Caki2 (cell line): ENCODE measurements at places on chromosomes 7 and 10.

GRCh38 chr10:77192402-77192801 lies 445.2 kb downstream of the KCNMA1 start:
- DNase-seq, result no peak

- DNase-seq, result peak; percentile 11
Observed at GRCh38 chr7:154231732-154232131, 179.5 kb downstream of the DPP6 start.

- no peak for DNase-seq
Observed at GRCh38 chr7:25503306-25503705, 275.0 kb upstream of the NPVF start.

- peak; percentile 45 for DNase-seq
Observed at GRCh38 chr7:25622695-25623094, 394.4 kb upstream of the NPVF start.

DNA sequence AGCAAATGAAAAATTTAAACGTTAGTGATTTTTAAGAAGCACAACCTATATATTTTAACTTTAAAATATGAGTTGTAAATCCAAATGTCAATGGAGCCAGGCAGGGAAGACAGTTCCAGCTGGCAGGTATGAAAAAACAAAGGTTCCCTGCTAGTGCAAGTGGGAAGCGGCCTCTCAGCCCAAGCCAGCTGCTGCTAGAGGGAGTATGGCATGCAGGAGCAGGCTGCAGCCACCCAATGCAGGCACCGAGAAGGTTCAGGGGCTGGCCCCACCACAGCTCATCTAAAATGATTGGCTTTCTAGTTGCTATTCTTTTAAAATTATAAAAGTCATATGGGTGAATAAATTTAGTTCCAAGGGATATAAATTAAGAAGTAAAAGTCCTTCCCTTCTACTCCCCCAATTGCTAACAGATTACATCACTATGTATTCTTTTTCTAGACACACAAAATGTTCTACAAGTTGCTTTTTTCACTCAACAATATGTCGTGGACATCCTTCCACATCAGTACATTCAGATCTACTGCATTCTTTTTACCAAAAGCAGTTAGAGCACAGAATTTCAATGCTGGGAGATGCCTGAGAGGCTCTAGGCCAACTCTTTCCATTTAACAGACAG lies 69.3 kb downstream of the SGMS1 start:
- DNase-seq, result no peak

DNA sequence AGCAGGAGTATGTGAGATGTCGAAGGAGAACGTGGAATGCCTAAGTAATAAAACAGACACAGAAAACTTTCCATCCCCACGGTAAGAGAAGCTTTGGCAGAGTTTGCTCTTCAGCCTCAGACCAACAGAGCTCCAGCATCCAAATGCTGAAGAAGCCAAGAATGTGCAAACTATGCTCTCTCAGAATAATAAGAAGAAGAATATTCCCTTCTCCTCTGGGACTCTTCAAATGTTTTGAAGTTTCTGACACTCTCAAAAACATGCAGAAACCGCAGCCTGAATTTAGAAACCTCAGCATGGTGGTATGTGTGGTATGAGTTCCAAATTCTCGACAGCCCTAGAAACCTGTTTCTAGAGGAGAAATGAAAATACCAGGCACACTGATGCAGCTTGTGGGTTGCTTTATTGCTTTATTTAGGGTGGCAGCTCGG lies 113.3 kb downstream of the KCNMA1 start:
- no peak for DNase-seq

- peak; percentile 83 for DNase-seq
Observed at GRCh38 chr10:1109795-1110673, 53.8 kb downstream of the WDR37 start.

GRCh38 chr7:70063927-70064326 lies 465.7 kb downstream of the AUTS2 start:
- no peak for DNase-seq

GRCh38 chr10:107834706-107835105 lies 670.2 kb upstream of the SORCS1 start:
- no peak for DNase-seq

- DNase-seq, result no peak
Observed at GRCh38 chr10:122859527-122859926, 13.9 kb upstream of the CUZD1 start.

DNA sequence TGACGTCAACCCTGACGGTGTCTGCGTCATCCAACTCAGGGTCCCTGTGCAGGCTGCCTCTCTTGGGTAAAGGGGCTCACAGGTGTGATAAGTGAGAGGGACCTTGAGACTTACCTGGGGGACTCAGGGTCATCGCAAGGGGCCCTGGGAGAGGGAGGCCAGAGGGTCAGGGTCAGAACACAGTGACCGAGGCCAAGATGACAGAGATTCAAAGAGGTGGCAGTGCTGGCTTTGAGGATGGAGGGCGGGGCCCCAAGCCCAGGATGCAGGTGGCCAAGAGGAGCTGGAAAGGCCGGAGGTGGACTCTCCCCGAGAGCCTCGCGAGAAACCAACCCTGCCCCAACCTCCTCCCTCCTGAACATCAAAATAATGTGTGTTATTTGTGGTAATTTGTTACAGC lies 165.2 kb upstream of the PPP2R2D start:
- no peak for DNase-seq

DNA sequence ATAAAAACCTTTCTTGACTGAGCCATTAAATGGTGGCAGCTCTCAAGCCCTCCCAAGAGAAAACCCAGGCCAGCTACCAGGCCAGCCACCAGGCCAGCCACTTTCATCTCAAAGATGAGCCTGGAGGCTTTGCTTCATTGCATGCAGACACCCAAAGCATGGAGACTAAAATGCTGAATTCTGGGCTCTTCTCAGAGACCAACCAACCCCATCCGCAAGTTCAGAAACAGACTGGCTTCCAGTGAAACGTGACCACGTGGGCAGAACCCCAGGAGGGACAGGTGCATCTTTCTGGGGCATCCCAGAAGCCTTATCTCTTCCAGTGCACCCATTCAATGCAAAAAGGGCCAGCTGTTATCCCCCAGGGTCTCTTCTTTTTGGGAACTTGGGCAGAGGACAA lies 20.9 kb downstream of the CHST15 start:
- DNase-seq, result no peak

DNA sequence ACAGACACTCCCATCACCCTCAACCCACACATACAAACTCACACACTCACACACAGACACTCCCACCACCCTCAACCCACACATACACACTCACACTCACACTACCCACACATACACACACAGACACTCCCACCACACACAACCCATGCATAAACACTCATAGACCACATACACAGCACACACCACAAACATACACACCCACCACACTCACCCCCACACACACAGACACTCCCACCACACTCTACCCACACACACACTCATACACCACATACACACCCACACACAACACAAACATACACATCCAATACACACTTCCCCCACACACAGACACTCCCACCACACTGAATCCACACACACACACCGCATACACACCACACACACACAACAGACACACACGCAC lies 521.2 kb downstream of the TCERG1L start:
- DNase-seq, result peak; percentile 3

- no peak for DNase-seq
Observed at GRCh38 chr10:60952067-60952845, 8.3 kb upstream of the RHOBTB1 start.

DNA sequence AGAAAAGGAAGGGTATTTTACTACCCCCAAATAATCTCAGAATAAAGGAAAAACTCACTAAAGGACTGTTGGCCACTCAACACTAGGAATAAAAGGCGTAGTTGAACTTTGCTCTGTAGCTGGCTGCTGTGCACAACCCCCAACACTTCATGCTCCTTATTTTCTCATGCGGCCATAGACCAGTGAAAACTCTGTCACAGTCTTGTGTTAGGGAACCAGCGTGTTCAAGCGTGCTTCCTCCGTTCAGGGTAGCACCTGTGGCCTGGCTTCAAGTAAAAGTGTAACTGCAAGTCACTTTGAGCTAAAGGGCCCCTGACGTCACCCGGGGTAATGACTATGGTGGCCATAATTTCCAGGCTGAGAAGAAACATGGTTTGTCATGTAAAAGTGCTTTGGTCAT lies 27.0 kb downstream of the BLNK start:
- DNase-seq, result no peak

DNA sequence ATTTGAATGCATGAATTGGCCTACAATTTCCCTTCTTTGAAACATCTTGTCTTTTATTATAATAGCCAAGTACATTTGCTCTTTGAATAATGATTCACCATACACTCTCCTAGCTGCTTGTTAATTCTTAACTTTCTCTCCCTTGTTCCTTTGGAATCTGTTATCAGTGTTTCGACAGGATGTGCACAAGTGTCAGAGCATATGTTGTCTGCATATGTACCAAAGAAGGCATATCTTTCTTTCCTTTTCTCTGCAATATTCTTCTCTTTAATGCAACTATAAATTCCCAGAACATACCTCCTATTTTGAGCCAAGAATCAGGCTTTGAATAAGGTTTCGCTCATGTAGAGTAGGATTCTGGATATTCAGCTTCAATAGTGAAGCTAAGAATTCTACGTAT lies 848.3 kb upstream of the C7orf33 start:
- no peak for DNase-seq

DNA sequence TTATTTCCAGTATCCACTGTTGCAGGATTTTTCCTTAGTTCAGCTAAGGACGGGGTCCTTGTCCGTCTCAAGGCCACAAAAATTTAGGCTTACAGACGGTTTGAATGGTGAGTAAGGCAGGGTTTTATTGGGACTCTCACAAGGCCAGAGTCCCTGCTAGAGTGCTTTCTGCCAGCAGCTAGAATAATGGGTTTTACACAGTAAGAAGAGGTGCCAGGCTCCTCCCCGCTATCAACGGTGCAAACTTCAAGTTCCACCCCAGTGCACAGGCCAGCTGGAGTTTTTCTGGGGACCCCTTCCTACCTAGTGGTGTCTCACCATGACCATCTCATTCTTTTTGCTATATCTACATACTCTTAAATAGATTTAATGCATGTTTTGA lies 198.5 kb upstream of the KCTD7 start:
- DNase-seq, result no peak

DNA sequence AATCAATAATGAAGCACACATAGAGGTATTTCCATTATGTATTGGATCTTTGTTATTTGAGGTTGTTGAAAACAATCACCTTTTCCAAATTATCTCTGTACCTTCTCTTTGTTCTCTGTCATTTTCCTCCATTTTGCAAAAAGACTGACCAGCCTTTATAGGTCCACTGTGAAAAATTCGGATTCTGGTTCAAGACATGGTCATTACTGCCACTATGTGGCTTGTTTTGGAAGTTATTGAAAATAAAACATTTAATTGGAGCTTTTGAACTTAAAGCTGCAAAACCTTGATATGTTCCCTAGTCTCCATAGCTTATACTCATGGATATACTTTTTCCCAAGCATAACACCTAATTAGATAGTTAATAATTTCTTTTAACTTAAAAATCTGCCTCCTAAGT lies 1094.4 kb downstream of the NRG3 start:
- peak; percentile 5 for DNase-seq

GRCh38 chr7:1248143-1248915 lies 15.7 kb downstream of the UNCX start:
- DNase-seq, result no peak

DNA sequence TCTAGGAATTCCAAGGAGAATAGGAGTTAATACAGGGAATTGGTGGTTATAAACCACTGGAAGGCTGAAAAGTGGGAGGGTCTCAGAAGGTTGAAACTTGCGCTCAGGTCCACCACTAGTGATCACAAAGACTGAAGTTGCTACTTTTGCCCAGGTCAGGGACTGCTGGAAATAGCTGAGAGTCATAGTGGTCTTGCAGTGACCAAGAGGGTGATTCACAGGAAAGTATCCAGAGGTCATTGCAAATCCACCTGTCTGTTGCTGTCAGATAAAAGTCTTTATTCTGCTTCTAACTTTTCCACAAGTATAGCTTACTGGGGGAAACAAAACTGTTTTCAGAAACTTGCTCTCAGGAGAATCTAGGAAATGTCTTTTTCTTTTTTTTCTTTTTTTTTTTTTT lies 211.5 kb upstream of the PRSS1 start:
- DNase-seq, result no peak

GRCh38 chr7:120991581-120991980 lies 3.1 kb downstream of the CPED1 start:
- DNase-seq, result no peak

- no peak for DNase-seq
Observed at GRCh38 chr10:87646192-87646909, 13.3 kb upstream of the PAPSS2 start.

- no peak for DNase-seq
Observed at GRCh38 chr7:157569967-157570366, 233.2 kb downstream of the DNAJB6 start.

- DNase-seq, result no peak
Observed at GRCh38 chr7:150846291-150847115, 5.8 kb upstream of the AOC1 start.

DNA sequence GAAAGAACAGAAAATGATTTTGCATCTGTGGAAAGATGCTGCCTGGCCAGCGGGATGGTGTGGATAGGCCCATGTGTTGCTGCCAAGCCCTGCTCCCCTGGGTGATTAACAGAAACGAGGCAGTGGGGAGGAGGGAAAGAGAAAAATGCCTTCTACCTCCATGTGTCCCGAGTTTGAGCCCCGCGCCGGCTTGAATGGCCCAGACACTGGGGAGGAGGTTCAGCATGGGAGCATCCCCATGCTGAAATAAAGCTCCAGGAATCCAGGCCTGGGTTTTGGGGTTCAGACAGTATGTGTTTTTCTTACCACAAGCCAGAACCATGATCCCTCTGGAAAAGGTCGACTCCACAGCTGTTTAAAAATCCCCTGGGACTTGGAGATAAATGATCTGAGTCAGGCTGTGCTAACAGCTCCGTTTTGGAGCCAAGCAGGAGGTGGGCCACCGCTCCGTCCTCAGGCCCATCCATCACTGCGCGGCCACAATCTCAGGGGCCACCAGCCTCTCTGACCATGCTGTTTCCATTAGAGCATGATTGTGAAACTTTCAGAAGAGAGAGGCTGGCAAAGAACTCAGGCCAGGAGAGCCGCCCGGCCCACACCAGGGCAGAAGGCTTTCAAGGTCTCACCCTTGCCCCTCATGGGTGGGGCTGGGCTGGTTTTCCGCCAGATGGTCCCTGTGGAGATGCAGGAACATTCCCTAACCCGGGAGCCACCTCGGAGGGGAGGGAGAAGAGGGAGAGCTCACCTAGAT lies 299.7 kb downstream of the ZEB1 start:
- DNase-seq, result no peak

- peak; percentile 3 for DNase-seq
Observed at GRCh38 chr7:7352845-7353244, 170.5 kb downstream of the C1GALT1 start.

DNA sequence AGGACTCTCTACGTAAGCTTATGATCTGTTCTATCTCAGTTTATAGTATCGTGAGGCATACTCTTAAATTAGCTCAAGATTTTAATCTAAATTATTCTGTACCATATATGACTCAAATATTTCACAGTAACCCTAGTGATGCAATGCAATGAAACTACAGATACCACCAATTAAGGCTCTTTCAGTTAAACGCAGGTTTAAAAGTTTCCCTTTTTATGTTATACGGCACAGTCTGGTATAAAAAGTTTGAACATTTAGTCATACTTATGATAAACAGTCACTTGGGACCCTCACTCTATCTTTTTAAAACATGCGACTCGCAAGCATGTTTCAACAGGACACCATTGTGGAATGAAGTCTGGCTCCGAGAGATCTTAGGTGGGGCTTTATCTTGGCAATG lies 107.2 kb downstream of the CDK6 start:
- no peak for DNase-seq
